Esophagus squamous epithelium (tissue), 5 donors: ENCODE measurements at places on chromosomes 13 and 19.

DNA sequence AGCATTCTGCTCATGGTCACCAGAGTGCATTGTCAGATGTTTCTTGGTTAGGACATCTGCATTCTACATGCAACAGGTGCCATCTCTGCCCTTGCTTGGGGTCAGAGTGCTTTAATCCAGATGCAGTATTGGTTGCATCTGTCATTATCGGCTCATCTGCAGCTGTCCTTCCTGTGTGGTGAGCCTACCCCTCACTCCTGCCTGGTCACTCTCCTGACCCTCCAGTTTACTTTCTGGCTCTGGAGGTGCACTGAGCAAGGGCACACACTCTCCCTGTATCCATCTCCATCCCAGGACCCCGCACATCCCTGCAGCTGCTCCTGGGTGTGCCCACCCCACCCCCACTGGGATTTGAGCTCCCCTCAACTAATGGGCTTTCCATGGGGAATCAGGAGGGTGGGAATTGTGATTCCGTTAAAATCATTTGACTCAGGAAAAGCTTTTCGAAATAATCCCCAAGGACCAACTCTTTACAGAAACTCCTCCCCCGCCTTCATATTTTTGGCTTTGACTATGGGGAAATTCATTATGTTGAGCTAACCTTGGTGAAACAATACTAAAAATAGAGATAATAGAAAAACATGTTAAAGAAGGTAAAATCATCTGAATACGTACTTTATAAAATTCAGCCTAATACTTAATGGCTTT lies 70.2 kb downstream of the COL4A2 start:
- no peak for DNase-seq

- DNase-seq, result no peak
Measured at GRCh38 chr13:29520671-29521070, 74.8 kb downstream of the SLC7A1 start.

DNA sequence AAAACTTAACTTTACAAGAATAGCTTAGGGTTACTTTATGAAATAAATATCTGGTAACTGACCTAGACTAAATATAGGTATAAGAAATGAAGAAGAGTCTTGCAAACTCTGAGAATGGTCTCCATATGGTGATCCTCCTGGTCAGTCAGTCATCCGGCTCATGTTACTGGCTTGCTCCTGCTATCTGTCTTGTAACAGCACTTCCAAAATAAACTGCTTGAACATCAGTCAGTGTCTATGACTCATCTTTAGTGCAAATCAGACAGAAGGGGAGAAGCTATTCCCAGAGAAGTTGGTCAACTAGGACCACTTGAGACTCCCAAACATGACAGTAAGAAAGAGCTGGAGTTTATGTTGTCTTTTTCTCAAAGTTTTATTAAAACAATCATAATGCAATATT lies 1550.9 kb downstream of the PCDH9 start:
- no peak for DNase-seq

GRCh38 chr13:43933378-43933777 lies 53.7 kb downstream of the LACC1 start:
- DNase-seq, result no peak

GRCh38 chr19:37466277-37466797 lies 907 bp downstream of the ZNF569 start:
- DNase-seq, result no peak

GRCh38 chr19:28710278-28710677 lies 502.7 kb downstream of the UQCRFS1 start:
- DNase-seq, result no peak

DNA sequence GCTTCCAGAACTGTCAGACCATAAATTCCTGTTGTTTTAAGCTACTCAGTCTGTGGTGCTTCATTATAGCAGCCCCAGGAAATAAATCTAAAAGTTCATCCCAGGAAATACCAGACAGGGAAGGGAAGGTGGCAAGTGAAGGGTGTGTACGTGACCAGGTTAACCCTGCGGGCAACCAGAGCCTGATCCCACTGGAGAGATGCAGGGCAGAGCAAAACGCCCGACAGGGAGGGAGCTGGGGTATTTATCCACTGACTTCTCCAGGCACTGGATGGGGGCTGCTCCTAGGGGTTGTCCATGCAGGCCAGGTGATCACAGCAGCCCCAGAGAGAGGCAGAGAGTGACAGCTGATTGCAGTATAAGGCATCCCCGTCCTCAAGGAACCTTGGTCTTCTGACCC lies 150.9 kb downstream of the CACNA1A start:
- no peak for DNase-seq

GRCh38 chr19:15464394-15465385 lies at the start of gene RASAL3:
RASAL3 (minus strand) TSS chr19:15464544; CDS start chr19:15464358, 186 bp downstream.
- no peak for DNase-seq

DNA sequence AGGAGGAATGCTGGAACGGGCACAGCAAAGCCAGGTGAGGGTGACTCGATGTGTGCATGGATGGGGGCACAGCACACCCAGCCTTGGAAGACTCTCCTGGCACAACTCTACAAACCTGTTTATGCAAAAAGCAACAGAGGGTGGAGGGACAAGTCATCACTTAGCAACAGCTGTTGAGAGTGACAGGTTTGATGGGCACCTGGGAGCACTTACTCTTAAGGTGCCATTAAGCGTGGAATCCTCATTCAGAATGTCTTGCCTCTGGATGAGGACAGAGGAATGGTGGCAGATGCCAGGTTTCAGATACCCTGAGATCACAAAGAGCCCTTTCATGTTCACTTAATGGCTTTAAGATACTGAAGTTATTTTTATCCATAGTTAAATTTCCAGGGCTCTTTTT lies 97.0 kb downstream of the DCT start:
- no peak for DNase-seq

DNA sequence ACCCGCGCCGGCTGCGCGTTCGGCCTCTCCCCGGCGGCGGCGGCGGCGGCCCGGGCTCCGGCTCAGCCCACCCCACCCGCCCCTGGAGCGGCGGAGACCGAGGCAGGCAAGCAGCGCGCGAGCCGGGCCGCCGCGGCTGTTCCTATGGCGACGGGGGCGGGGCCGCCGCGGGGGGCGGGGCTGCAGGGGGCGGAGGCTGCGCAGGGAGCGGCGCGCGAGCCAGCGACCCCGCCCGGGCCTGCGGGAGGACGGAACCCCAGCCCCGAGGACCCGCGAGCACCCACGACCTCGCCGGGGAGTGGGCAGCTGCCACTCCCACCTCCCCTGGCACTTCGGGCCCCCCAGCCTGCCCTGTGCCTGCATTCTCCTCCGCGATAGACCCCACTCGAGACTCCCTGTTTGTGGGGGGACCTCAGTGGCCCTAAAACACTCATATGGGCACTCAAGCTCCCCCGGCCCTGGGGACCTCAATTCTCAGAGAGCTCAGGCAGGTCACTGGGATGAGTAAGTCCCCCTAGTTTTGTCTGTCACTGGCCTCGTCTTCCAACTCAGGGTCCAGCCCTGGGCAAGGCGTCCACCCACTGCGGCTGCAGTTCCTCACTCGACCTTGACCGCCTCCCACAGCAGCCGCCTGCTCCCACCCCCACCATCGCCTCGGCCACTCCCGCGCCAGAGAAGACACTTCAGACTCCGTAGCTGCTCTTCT lies at the start of gene CTXN1:
TSS of gene CTXN1 (minus strand) at position 115 of the 706 bp plus-strand sequence. CDS start 597 bp downstream, outside the sequence.
- no peak for DNase-seq

DNA sequence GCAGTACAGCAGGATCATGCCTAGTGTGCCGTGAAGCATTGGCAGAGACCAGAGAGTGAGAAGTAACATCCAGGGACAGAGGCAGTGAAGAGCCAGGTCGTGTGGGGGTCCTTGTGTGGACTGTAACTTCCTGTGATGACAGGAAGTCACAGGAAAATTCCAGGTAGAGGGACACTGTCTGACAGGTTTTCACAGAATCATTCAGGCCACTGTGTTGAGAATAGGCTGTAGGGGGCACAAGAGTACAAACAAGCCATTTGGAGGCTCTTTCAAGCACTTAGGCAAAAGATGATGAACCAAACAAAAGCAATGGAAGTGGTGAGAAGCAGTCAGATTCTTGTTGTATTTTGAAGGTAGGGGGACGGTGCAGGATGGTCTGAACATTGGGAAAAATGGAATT lies 46.4 kb downstream of the N4BP2L1 start:
- DNase-seq, result no peak

GRCh38 chr13:63873936-63874335 lies 2458.3 kb upstream of the PCDH20 start:
- no peak for DNase-seq

DNA sequence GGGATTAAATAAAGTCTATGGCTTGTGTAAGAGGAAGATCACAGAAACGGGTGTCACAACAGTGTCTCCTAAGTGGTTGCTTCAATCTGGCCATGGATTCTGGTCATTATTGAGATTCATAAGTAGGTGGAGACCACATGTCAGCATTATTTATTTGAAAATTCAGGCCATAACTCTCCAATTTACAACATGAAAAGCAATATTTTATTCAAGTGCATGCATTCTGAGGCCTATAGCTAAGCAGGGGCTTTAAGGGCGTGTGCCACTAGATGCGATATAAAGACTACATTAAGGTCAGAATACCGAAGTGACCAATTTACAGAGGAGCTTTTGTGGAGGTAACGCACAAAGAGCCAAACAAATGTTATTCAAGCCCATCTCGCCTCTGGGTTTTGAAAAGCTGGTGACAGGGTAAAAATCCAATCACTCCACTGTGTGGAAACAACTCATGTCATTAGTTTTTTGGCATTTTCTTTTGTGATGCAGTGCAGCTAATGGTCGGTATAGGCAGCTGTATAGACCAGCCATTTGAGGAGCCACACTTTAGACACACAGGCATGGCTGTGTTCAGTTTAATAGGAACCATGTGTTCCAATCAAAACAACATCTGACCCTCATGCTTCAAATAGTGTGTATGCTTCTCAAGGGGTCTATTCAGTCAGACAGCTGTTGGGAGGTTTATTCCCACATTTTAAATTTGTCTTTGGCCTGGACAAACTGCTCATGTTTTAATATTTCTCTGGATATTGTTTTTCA lies 123.7 kb downstream of the KL start:
- DNase-seq, result no peak

DNA sequence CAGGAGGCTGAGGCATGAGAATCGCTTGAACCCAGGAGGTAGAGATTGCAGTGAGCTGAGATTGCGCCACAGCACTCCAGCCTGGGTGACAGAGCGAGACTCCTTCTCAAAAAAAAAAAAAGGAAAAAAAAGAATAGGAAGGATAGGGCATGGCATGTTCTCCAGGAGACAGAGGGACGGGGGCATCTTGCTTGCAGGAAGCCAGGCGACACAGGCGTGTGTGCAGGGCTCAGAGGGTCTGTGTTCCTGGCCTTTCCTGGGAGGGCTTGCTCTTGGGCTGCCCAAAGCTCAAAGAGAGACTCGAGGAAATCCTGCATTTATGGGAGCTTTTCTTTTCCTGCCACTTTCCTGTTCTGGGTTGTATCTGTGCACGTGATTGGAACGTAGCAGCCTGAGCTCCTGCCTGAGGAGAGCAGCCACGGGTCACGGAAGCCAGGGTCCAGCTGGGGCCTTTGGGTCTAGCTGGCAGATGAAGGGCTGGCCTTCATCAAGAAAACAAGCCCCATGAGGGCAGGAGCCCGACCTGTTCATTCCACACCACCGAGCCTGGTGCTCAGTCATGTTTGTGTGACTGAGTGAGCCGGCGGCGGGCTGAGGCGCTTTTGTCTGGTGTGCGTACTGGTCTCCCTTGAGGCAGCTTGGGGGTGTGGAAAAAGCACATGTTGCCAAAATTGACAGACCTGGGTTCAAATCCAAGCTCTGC lies 44.5 kb downstream of the CAPN12 start:
- no peak for DNase-seq

GRCh38 chr13:75226092-75226491 lies 255.9 kb downstream of the TBC1D4 start:
- no peak for DNase-seq

GRCh38 chr19:3576696-3577443 lies 4.1 kb downstream of the HMG20B start:
- DNase-seq, result no peak

GRCh38 chr13:75825594-75825993 lies 189.5 kb downstream of the LMO7 start:
- DNase-seq, result no peak

- DNase-seq, result no peak
Measured at GRCh38 chr13:61036715-61037114, 378.9 kb downstream of the PCDH20 start.

GRCh38 chr19:54156490-54156889 lies 3.0 kb downstream of the LENG1 start:
- no peak for DNase-seq

DNA sequence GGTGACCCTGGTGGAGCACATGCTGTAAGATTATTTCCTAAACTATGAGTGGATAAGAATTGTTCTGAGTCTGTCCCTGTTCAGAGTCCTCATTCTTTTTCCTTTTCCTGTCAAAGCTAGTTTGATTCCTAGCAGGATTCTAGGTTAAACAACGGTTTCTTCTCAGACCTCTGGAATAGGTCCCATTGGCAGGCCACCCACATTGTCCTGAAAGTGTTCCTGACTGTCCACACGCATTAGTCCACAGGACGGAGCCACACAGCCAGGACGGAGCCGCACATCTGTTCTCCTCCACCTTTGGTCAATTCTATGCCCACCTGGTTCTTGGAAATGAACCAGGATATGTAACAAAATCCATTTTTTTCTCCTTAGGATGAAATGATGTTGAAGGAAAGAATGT lies 46.1 kb downstream of the ANKRD10 start:
- no peak for DNase-seq

GRCh38 chr13:29534083-29534482 lies 61.4 kb downstream of the SLC7A1 start:
- no peak for DNase-seq

DNA sequence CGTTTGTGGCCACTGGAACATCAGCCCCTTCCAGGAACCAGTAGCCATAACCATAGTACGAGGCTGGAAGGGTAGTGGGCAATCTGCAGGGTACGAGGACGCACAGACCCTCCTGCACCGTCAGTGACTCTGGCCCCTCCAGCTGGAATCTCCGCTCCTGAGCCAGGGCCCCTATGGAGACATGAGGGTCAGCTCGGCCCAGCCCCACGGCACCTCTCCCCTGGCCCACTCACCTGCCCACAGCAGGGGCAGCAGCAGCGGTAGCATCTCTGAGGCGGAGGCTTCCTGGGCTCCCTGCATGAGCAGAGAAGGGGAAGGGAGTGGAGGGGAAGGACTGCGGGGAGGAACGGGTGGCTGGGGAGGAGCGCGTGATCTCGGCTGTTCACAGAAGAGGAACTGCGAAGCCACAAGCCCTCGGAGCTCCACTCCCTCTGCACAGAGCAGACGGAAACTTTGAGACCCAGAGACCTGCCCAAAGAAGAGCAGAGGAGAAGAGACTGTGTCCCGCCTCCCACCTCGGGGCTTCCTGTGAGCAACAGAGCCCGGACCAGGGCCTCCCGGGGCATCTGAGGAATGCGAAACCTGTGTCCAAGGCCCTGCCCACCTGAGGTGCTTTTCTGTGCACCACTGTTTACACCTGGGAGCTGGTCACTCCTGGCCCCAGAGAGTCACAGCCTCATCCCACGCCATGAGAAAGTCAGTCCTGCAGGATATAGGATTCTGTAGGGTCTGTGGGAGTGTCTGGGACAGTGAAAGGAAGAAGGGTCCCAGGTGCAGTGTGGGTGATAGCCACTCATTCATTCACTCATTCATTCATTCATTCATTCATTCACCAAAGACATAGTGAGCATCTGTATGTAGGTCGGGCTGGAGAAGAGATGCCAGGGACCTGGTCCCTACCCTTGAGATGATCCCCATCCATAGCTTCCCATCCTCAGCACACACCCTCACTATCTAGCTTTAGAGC lies at the start of gene SIGLEC6:
TSS of gene SIGLEC6 (minus strand) at position 322 of the 967 bp plus-strand sequence. CDS start at position 300, 22 bp downstream.
- DNase-seq, result peak; percentile 32
